ENCODE measurements at places on chromosomes 11 and 22.

GRCh38 chr11:104898685-104899013, 389 bp upstream of the CASP12 start:
- peak; percentile 30 for DNase-seq

GRCh38 chr11:93895106-93895862, 44.9 kb upstream of the VSTM5 start:
- peak; percentile 61 for DNase-seq

- DNase-seq: peak; percentile 69
Measured at GRCh38 chr11:13343931-13344717, 66.5 kb downstream of the BMAL1 start.

GRCh38 chr11:105719073-105719822, 109.4 kb downstream of the GRIA4 start:
- DNase-seq: no peak

GRCh38 chr11:33790040-33790439, 15.7 kb upstream of the FBXO3 start:
- DNase-seq: no peak

- no peak for DNase-seq
Measured at GRCh38 chr11:72762641-72763304, 10.6 kb upstream of the ARAP1 start.

- no peak for DNase-seq
Measured at GRCh38 chr22:19874307-19875060, 19.8 kb upstream of the GNB1L start.

- DNase-seq: no peak
Measured at GRCh38 chr22:22093743-22094142, 111.2 kb upstream of the TOP3B start.

DNA sequence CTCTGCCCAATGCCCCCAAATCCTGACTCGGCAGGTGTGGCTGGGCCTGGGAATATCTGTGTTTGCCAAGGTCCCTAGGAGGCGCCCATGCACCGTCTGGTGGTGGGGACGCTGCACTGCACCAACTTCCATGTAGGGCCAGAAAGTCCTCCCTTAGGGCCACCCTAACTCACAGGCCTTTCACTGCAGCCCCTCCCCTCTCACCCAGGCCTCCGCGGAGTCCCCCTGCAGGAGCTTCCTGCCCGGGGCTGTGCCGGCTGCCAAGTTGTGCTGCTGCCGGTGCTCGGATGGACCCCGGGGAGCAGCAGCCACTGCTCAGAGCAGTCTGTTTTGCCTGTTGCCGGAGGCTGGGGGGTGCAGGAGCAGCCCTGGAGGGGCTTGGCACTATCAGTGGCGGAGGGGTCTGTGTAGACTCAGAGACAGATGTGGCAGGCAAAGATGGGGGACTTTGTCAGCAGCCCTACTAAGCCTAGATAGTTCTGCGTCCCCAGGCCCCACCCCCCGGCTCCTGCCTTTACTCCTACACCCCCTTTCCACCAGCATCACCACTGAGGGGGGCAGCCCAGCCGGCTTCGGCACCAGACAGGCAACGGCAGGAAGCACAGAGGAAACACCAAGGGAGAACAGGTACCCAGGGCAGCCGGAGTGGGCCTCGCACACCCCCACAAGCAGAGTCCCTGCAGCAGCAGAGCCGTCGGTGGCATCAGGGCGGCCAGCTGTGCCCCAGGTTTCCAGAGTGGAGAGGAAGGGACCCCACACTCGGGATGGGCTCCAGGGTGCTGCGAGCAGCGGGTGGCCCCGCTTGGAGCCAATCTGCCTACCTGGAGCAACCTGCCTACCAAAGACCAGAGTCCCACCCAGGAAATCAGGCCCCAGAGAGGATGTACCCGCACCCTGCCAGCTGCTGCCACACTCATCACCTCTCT, 124.3 kb downstream of the TRIM29 start:
- DNase-seq: peak; percentile 79

DNA sequence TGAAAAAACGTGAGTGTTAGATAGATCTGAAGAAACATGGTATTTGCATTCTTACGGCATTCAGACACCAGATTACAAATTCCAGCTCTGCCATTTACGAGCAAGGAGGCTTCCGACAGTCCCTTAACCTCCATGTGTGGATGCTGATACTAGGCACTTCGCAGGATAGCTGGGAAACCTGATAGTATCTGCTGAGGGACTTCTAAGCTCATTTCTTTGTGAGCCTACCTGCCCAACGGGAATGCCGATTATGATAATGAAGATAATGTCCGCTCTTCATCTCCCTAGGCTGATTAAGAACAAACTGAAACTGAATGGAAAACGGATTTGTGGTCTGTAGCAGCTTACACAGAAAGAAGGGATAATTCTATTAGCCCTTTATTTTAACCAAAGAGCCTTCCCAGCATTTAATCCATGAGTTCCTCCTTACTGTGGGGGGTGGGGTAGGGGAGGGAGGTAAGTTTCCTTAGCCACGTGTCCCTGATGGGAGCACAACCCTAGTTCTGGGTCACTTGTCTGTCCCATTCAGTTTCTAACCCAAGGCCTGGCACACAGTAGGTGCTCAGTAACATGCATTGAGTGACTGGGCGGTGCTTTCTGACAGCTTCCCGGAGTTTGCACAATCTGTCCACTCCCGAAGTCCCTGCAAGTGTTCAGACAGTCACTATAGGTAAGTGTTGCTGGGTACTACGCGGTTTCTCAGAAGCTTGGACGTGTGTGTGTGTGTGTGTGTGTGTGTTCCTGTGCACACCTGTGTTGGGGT, 39.2 kb downstream of the CD6 start:
- DNase-seq: no peak

GRCh38 chr11:108199446-108200321, 22.8 kb downstream of the NPAT start:
- peak; percentile 17 for DNase-seq

Data from pons (tissue), 1 donor.